Activated CD8-positive, alpha-beta memory T cell treated with anti-CD3 and anti-CD28 coated beads for 1 hour (primary cell): ENCODE measurements at places on chromosomes 16 and 17.

DNA sequence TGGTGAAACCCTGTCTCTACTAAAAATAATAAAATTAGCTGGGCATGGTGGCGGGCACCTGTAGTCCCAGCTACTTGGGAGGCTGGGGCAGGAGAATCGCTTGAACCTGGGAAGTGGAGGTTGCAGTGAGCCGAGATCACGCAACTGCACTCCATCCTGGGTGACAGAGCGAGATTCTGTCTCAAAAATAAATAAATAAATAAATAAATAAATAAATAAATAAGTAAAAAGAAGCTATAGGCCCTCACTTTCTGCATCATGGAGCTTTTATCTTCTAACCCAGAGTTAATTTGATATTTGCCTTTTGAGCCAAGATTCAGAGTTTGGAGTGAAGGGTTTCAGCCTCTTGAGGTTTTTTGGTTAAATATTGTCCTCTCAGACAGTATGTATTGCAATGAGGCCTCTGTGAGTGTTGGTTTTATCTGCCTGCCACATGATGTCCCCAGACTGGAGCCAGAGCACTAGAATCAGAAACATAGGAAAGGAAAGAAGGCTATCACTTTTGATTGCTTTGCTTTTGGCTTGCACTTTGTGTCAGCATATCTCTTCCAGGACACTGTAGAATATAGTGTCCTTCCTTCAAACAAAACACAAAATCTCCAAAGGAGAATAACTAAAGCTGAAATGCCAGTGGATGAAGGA is 32.5 kb downstream of the RNF135 start:
- no peak for DNase-seq

GRCh38 chr16:68091380-68092261 is 6.5 kb downstream of the NFATC3 start:
- DNase-seq: no peak

- DNase-seq: peak; percentile 2
Measured at GRCh38 chr16:21598701-21599121, 666 bp upstream of the METTL9 start.

GRCh38 chr17:2939714-2940351 is 123.6 kb downstream of the OR1D5 start:
- no peak for DNase-seq

DNA sequence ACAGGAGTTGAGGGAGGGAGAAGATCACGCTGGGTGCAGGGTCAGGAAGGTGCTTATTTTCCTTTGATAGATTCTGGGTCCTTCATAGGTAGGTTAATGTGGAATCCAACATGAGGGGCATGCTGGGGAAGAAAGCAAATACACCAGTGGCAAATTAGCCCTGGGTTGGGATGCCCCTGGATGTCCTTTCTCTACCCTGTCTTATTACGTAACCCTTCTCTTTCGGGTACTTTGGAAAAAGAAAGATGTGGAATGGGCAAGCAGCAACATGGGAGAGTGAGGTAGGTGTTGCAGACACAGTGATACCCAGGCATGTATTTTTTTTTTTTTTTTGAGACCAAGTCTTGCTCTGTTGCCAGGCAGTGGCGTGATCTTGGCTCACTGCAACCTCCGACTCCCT is 9.1 kb downstream of the SLC7A6 start:
- no peak for DNase-seq
